ENCODE measurements at places on chromosomes 13 and 19.
A peak's percentile ranks its signal among the peaks of the same experiment; 100 is the strongest.

- DNase-seq = no peak
These were observed 230.2 kb downstream of the TDRD3 start for GRCh38 chr13:60627071-60627686.

- DNase-seq = no peak
These were observed 74.3 kb upstream of the SERP2 start for GRCh38 chr13:44299152-44299943.

DNA sequence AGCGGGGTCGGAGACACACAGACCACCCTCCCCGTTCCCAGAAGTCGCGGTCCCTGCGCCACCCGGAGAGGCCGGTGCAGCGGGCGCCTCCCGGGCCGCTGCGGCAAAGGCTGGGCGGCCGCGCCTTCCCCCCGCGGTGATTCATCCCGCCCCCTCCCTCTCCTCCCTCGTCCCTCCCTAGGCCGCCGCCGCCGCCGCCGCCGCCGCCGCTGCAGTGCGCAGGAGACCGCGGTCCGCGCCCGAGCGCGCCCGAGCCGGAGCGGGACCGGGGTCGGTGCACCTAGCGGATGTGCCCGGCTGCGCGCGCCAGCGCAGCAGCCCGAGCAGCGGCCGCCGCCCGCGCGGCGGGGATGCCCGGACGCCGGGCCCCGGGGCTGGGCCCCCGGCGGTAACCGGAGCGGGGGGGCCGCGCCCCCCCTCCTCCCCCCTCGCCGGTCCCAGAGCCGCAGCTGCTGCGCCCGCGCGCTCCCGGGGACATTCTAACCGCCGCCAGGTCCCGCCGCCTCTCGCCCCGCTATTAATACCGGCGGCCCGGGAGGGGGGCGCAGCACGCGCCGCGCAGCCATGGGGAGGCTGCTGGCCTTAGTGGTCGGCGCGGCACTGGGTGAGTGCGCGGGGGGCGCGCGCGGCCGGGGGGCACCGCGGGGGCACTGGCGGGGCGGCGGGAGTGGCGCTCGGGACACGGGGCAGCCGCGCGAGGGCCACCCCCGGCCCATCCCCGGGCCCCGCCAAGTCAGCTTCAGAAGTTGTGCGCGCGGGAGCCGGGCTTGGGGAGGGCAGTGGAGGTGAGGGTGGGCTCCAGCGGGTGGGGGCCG is at the start of gene SCN1B:
SCN1B (plus strand) TSS at position 214 of the 815 bp plus-strand sequence; CDS start at position 565, 351 bp downstream.
- peak; percentile 50 for DNase-seq

GRCh38 chr19:29521291-29522075 is 4.3 kb upstream of the VSTM2B start:
- DNase-seq = no peak

DNA sequence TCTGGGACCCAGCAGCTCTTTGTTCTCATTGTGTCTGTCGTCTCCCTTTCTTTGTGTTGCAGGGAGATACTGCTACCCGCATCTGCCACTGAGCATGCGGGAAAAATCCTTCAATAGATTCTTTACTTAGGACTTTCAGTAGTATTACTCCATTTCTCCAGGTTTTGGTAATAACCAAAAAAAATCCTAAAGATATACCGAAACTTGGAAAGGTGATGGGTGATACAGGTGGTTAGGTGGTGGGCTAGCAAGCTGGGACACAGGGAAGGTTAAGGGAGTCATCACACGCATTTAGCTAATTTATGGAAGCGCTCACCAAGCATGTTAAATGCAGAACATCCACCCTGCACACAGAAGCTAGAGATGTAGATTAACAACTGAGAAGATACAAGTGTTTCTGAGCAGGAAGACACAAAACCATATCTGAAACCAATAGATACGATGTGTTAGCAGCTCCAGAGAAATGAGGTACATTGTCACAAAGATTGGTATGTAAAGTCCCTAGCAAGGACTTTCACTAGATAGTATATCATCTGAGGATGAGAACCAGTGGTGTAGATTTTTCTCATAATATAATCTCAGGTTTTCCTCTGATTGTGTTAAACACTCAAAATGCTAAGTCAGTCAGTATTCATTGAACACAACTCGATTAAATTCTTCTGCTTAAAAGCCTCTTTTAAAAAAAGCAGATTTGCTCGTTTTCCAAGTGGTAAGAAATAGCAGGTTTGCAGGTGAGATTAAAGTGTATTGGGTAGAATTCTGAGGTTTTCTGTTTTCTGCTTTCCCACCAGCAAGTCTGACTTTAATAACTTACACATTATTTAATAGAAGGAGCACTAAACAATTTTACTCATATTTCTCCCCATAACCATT is 1.2 kb upstream of the SLAIN1 start:
- no peak for DNase-seq

- DNase-seq = no peak
These were observed 9.5 kb upstream of the URAD start for GRCh38 chr13:27997904-27998522.

DNA sequence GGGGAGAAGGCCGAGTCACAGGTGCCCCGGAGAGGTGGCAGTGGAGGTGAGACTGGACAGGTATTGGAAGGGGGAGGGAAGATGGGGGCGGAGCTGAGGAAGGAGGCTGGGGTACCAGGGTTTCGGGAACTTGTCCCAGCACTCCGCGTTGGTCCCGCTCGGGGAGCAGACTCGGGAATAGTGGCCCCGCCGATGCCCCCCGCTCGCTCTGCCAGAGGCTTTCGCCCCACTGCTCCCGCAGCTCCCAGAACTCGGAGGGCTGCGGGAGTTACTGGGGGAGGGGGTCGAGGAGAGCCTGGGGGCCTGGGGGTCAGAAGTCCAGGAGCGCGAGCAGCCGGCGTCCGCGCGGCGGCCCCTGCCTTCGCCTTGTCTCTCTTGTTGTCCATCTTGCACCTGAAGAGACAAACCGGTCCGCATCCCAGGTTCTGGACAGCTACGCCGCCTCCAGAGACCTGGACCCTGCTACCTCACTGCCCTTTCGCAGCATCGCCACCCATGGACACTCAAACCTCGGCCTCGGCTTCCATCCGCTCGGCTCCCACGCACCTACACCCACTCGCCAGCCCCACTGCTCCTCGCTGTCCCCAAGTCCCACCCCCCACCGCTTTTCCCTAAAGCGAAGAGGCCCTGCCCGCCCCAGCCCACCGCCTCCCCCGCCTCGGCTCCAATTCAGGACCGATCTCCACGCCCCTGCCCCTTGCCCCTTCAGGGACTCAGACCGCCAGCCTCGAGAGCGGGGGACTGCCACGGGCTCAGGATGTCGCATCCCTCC is 700 bp downstream of the PRR36 start:
- DNase-seq = no peak

- DNase-seq = no peak
These were observed 2.1 kb upstream of the KLHL26 start for GRCh38 chr19:18634612-18635297.

- no peak for DNase-seq
These were observed 14.7 kb upstream of the SIGLEC6 start for GRCh38 chr19:51546107-51546649.

DNA sequence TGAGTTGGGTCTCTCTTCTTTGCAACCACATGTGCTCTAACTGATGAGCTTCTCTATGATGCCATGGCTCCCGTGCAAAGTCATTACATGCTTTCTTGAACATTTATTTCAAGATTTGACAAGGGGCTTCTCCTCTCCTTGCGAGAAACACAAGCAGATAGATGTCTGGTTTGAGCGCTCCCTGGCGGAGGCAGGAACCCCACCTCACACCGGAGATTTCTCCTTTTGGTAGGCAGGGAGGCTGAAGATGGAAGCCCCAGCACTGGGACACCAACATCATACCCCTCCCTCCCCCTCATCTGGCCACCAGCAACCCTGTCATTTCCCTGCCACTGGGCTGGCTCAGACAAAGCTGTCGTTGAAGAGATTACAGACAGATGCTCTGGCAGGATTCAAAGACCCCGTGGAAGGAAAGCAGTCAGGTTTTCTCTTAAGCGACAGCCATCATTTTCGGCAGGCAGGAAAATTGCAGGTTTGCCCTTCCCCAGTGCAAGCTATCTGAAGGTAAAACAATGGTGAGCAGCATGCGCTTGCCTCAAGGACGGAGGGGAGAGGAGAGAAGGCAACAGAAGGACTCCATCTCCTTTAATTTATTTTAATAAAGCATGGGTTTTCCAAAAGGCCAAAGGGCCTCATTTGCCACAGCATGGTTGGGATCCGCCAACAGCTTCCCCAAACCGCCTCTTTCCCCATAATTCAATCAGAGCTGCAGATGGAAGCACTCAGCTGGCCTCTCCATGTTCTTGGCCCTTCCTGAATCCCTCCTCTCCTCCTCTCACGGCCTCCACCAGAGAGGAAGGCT is 344.1 kb upstream of the TSHZ3 start:
- no peak for DNase-seq

DNA sequence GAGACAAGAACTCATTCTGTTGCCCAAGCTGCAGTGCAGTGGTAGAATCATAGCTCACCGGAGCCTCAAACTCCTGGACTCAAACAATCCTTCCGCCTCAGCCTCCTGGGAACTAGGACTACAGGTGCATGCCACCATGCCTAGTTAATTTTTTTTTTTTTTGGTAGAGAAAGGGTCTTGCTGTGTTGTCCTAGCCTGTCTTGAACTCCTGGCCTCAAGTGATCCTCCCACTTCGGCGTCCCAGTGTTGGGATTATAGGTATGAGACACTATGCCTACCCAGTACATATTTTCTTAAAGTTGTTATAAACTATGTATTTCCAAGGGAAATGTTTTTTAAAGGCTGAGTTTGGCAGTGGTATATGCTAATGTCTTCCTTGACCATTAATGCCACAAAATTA is 412.6 kb downstream of the KLF12 start:
- DNase-seq = no peak

- DNase-seq = no peak
These were observed 161.6 kb downstream of the ZIC5 start for GRCh38 chr13:99809926-99810325.

DNA sequence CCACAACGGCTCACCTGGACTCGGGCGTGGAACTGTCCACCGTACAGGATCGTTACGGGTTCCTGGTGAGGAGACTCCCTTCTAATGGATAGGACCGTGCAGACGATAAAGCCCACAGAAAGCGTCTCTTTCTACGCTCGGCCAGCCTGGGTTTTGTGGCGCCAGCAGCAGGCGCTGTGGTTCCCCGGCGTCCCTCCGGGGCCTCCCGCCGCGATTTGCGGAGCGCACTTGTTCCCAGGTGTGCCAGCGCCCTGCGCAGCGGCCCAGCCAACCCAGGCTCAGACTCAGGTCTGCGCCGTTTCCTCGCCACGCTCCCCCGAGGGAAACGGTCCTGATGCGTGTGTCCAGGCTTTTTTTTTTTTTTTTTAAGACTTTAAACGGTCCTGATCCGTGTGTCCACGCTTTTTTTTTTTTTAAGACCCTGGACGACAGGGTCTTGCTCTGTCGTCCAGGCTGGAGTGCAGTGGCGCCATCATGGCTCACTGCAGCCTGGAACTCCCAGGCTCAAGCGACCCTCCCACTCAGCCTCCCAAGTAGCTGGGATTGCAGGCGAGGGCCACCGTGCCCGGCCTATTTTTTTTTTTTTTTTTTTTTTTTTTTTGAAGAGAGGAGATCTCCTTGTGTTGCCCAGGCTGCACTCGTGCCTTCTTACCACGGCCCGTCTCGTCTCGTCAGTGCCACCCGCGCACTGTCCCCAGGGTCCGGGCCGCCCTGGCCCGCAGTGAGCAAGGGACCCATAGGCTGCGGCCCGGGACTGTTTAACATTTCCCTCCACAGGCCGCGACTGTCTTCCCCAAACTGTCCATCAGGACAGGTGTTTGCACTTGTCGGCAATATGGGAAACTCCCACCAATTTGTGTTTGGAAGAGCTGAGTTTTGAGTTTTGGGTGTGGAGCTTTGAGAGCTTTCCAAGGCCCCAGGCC is 23.8 kb downstream of the GJA3 start:
- DNase-seq = no peak

DNA sequence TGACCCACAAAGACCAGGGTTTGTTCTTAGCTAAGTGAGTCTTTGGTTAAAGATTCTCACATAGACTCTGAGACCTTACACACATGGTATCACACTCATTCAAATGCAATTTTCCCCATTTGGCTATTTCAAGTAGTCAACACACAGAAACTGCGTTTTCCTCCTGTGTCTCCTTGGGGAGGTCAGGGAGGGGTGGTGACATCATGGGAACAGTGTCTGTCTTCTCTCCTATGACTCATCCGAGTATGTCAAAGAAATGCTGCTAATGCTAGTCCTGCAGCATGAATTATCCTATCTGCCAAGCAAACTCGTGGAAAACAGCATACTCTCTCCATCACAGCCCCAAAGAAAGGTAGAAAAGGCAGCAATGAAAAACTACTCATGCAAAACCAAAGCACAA is 100.2 kb downstream of the ENOX1 start:
- DNase-seq = no peak

DNA sequence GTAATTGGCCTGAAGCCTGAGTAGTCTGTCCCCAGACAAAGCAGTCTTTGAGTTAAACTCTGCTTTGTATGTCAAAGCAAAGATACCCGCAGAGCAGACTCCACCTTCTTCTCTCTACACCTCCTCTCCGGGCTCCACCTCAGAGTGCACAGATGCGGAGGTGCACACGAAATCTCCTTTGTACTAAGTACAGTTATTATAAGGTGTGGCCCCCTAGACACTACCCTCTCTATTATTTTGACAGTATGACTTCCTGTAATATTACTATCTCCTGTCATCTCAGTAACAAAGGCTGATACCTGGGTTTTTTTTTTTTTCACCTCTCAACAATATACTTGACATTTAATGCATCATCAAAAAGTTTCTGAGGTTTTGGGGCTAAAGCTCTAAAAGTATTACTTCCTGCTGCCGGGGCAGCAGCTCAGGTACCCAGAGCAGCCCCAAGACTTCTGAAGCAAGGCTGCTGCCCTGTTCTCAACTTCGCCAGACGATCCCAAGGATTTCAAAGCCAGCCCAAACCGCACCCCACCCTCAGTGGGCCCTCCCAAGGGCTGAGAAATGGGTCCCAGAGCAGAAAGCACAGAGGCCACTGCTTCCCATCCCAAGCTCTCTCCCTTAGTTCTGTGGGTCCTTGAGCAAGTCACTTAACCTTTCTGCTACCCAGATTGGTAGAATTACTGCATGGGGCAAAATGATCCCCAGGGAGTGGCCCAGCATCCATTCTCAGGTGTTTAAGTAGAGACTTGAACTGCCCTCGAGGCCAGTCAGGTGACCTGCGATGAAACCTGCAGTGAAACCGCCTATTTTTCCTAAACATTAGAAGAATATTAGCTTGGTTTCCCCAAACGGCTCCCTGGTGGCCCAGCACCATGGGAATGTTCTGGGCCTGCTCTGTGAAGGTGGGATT is 180.6 kb downstream of the FOXO1 start:
- DNase-seq = no peak
